ENCODE measurements at places on chromosomes 7 and 10.

DNA sequence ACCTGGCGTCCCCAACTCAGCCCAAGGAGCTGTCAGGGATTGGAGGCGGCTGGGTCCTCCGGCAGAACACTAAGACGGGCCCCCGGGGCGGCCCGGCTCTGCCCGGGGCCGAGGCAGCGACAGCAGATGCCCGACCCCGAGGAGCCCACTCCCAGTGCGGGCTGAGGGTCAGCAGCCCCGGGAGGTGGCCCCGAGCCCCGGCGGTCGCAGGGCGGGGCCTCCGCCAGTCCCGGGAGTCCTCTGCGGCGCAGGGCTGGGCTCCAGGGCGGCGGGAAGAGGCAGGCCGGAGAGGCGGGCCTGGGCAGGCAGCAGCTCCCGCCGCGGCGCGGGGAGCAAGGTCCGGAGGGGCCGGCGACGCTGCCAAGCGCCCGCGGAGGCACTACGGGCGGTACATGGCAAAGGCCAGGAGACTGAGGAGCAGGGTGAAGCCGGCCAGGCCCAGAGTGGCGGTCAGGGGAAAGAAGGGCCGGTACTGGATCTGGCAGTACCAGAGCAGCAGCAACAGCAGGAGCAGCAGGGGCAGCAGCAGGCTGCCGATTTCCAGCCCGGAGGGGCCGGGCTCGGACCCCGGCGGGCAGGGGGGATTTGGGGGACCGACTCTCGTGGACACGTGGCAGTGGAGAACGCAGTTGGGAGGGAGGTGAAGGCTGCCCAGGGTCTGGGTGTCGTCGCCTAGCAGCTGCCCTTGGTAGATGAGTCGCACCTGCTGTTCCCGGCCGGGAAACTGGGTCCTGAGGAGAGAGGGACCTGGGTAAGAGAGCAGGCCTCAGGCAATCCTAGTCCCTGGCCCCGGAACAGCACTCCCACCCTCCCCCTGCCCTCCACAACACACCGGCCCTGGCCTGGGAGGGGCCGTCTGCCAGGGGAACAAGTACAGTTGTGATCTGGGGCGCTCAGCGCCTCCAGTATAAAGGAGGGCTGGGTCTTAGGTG, 827 bp upstream of the FASTK start:
- no peak for DNase-seq

DNA sequence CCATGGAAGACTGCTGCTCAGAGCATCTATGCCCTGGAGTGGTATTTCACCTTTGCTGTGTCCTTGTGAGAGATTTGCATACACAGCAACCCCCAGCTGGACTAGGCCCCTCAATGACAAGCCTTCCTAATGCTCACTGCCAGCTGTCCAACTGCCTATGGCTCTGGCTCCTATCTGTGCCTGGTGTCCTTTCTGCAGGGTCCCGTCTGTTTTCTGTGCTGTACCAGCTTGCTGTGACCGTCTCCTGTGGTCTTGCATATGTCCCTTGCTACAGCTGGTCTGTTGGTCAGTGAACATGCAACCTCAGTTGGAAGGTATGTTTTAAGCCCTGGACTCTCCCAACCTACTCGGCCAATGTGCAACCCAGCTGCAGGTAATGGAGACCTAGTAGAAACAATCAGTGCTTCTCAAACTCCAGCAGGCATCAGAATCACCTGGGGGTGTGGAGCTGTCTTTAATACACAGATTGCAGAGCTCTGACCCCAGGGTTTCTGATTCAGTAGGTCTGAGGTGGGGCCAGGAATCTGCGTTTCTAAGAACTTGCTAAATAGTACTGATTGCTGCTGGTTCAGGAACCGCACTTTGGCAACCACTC, 306.4 kb upstream of the ZNF32 start:
- DNase-seq = no peak

DNA sequence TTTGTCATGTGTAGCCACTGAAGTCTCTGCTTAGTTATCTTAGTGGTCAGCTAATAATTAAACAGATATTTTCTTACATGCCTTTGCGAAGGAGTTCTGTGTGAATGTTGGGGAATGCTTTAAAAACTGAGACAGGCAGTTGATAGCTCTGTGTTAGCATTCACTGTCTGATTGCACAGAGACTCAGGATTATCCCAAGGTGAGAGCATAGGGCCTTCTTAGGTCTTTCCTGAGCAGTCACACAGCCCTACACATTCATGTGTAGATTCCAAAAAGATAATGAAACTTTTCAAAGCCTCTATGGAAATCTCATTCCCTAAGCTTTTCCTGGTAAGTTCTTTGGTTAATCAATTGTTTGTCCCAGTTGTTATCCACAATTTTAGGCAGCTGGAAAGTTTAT, 67.7 kb downstream of the CASD1 start:
- DNase-seq = no peak

DNA sequence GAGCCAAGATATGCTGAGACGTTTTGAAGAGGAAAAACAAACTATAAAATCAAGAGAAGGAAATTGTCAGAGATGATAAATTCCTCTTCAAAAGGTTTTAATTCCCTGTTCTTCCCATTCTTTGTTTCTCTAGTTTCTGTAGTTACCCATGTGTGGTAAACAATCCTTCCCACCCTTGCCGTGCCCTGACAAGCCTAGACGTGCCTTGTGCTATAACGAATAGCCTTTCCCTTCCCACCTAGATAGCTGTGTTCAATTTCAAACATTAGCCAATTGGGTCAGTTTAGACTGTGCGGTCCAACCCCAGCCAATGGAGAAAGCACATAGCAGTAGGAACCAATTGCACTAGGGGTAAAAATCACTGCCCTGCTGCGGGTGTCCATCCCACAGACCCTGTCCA, 138.1 kb downstream of the RALA start:
- no peak for DNase-seq

GRCh38 chr10:130764651-130765050, 546.9 kb downstream of the TCERG1L start:
- no peak for DNase-seq

DNA sequence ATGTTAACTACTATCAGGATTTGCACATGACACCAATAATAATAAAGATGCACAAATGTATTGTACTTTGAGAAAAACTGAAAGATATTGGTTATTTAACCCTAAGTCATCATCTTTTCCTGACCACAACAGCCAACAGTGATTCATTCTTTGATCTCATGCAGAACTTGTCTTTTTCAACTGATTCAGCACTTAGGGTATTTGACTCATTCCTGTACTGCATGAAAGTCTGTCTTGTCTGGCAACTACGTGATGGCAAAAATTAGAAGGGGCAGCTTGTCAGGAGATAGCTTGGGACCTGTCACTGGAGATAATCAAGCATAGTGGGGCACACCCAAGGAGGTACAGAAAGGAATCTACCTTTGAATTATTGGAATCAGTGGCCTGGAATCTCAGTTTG, 77.8 kb upstream of the LRRC17 start:
- DNase-seq = no peak

DNA sequence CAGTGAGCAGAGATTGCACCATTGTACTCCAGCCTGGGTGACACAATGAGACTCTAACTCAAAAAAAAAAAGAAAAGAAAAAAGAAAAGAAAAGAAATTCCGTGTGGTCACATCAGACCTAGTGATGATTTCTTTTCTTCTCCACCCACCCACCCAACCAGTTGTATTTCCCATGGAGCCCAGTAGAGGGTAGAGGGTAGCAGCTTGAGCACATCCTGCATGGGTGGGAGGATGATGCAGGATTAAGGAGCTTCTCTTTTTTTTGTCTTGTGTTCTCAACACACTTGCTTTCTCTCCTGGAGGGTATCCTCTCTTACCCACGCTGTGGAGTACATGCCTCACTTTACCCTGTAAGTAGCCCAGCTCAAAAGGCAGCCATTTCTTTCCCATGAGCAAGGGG, 118.6 kb upstream of the CARD11 start:
- DNase-seq = no peak

DNA sequence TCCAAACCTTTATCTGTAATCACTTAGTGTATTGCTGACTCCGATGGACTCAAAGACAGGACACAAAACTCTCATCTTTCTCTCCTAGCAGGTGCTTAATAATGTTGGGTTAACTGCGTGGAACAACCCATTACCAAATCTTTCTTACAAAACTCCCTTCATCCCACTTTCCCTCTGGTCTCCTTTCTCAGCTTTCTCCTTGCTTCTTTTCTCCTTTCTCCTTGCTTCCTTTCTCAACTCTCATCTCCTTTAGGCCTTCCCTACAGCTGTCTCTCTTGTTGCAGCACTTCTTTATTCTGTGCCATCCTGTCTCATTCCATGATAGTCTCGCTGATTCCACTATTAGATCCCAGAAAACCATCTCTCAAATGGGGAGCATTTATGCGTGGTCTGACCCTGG, 67.5 kb downstream of the TNS3 start:
- DNase-seq = no peak

GRCh38 chr7:155494551-155494950, 36.6 kb downstream of the EN2 start:
- DNase-seq = no peak

DNA sequence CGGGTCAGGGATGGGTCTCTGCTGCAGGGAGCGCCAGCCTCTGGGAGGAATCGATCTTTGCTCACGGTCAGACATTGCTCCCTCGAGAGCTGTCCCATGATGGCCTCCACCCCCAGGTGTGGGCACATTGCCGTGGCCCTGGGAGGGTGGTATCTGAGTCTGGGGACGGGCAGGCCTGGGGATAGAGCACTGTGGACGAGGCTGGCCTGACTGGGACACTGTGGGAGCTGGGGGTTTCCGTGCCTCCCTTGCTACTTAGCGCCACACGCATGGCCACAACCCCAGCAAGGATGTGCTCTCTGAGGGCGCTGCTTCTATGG, 55.7 kb downstream of the JAKMIP3 start:
- DNase-seq = no peak

DNA sequence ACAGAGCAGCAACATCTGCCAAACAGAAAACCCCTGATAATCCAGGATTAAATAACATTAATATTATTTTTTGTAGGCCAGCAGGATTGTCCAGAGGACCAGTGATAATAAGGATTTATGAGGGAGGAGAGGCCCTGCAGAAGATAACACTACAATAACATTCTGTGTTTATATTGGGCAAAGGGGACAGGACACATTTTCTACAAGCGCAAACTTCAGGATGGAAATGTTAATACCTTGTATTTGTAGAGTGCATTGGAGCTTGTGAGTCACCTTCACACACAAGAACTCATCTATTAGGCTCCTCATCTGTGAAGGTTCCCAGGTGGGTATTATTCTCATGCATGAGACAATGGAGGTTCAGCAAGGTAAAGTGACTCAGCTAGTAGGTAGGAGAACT, 51.0 kb downstream of the BAMBI start:
- DNase-seq = no peak

GRCh38 chr10:110864662-110865140, 7.0 kb upstream of the PDCD4 start:
- no peak for DNase-seq

GRCh38 chr7:41695661-41696322, 7.1 kb downstream of the INHBA start:
- DNase-seq = no peak

DNA sequence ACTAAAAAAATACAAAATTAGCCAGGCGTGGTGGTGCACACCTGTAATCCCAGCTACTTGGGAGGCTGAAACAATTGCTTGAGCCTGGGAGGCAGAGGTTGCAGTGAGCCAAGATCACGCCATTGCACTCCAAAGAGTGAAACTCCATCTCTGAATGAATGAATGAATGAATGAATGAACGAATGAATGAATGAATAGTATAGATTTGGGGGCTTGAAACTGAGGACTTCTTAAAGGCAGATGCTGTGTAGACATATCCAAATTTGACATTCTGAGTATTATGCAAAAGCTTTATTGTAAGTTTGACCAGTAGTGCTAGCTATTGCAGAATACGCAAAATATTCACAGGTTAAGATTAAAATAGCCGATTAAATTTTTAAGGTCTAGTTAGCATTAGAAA, 30.8 kb upstream of the ST7 start:
- DNase-seq = no peak

DNA sequence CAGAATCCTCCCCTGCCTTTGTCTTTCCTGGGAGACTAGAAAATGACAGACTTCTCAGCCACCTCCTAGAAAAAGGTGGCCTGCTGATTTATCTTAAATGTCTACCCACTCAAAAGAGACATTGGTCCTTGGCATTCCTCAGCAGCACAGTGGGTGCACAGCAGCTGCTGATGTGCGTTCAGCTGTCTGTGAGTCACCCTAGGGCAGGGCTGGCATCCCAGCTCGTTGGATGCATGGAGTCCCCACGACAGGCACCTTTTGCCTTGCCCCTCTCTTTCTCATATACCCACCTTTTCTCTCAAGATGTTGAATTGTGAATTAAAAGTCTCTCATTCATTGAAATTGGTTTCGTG, 113.0 kb downstream of the DOCK1 start:
- no peak for DNase-seq

DNA sequence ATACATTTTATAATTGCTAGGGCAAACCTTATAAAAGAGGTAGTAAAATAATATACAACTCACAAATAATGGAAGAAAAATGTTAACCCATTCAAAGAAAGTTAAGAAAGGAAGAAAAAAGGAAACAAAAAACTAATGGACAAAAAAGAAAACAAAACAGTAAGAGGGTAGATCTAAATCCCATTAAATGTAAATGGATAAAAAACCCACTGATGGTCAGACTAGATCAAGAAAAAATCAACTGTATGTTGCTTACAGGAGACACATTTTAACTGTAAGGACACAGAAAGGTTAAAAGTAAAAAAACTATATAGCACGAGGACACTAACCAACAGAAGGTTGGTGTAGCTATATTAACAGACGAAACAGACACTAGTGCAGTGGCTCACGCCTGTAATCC, 18.0 kb downstream of the FOXL3 start:
- no peak for DNase-seq

DNA sequence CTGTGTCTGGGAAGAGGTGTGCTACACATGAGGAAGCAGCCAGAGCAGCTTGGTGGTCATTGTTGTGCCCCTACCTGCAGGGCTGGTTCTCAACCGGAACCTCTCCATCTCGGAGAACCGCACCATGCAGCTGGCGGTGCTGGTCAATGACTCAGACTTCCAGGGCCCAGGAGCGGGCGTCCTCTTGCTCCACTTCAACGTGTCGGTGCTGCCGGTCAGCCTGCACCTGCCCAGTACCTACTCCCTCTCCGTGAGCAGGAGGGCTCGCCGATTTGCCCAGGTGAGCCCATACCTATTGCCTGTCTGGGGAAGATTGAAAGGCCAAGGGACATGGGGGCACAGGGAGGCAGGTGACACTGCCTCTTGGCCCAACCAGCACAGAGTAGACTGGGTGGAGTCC, 29.3 kb upstream of the CSGALNACT2 start:
- no peak for DNase-seq

GRCh38 chr7:117751775-117752174, 121.5 kb downstream of the CTTNBP2 start:
- DNase-seq = no peak

- DNase-seq = no peak
Measured at GRCh38 chr7:55052081-55052480, 33.3 kb downstream of the EGFR start.

DNA sequence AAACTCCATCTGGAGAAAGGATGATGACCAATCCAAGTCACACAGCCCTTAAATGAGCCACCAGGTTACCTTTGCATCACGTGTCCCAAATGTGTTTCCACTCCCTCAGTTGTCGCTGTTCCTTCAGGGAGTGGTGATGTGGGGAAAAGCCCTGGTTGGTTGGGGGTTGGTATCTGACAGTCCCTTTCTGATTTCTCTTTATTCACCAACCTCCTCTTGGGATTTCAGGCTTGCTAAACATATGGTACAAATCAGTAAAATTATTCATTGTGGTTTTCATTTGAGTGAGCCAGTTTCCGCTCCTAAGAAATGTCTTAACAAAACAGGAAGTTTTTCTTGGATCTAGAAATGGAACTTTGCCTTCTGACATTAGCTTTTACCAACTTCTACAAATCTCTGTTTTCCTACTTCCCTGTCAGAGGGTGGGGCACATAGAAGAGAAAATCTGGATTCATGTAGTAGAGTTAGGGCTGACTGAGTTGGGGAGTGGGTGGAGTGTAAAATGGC, 40.0 kb upstream of the KMT2E start:
- DNase-seq = no peak

- DNase-seq = no peak
Measured at GRCh38 chr10:70328967-70329366, 45.2 kb upstream of the NPFFR1 start.
